ENCODE measurements at places on chromosomes 6 and 20.

- DNase-seq = no peak
Measured at GRCh38 chr6:91482498-91482897, 895.6 kb upstream of the MAP3K7 start.

- no peak for DNase-seq
Measured at GRCh38 chr20:31516651-31517050, 2.4 kb downstream of the HM13 start.

- DNase-seq = no peak
Measured at GRCh38 chr6:45801471-45802289, 214.0 kb downstream of the CLIC5 start.

- no peak for DNase-seq
Measured at GRCh38 chr6:115404446-115404845, 656.2 kb downstream of the FRK start.
